ENCODE measurements at places on chromosomes 6 and 20.

DNA sequence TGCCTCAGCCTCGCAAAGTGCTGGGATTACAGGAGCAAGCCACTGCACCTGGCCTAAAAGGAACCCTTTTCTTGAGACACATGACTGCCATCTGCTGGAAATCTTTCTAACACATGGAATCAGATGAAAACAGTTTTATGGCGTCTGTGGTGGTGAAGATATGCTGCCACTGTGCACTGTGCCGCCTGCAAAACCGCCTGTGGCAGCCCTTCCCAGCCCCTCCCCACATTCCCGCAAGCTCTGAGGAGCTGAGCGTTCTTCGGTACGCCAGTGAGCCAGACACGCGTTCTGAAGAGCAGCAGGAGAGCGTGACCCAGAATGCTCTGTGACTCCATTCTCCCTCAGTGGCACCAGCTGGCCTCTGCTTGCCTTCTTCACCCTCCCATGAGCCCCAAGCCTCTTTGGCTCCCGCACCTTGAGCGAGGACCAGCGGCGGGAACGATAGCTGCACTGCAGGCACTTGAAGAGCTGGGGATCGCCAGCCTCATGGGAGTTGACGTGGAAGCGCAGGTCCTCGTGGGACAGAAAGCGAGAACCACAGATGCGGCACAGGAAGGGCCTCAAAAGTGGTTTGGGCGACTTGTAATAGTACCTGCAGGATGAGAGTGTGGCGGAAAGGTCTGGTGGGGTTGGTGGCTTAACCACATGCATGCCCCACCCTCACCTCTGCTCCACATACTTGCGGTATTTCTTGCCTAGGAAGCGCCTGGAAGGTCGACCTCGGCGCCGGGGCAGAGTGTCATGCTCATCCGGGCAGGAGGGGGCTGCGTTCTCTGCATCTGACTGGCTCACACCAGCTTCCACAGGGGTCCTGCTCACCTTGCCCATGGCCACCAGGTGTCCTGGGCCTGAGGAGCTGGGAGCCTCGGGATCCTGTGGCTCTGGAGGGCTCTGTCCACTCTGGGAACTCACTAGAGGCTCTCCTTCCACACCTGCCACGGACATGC, 8.7 kb downstream of the ZNF335 start:
- no peak for DNase-seq

GRCh38 chr20:20440481-20440880, 72.6 kb downstream of the INSM1 start:
- DNase-seq = no peak

DNA sequence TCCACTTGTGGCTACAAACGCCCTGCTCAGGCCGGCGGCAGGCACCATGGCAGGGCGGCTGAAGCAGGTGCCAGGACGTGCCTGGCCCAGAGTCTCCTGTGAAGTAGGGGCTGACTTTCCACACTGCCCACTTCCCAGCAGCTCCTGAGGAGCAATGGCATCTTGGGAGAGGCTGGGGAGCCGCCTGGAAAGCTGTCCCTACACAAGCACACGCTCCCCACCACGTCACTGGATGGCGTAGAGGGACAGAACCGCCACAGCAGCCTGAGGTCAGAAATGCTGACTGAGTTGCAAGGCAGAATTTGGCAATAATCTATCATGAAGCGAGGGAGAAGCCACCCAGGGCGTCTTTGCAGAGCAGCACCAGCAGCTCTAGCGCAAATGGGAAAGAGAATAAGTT, 86.3 kb downstream of the NINL start:
- DNase-seq = no peak

DNA sequence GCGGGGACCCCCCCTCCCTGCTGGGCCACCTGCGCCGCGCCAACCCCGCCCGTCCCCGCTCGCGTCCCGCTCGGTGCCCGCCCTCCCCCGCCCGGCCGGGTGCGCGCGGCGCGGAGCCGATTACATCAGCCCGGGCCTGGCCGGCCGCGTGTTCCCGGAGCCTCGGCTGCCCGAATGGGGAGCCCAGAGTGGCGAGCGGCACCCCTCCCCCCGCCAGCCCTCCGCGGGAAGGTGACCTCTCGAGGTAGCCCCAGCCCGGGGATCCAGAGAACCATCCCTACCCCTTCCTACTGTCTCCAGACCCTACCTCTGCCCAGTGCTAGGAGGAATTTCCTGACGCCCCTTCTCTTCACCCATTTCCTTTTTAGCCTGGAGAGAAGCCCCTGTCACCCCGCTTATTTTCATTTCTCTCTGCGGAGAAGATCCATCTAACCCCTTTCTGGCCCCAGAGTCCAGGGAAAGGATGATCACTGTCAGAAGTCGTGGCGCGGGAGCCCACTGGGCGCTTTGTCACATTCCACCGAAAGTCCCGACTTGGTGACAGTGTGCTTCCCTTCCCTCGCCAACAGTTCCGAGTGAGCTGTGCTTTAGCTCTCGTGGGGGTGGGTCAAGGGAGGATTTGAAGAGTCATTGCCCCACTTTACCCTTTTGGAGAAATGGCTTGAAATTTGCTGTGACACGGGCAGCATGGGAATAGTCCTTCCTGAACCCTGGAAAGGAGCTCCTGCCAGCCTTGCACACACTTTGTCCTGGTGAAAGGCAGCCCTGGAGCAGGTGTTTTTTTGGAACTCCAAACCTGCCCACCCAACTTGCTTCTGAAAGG, 2.1 kb downstream of the VEGFA start:
- DNase-seq = peak; percentile 36

GRCh38 chr20:47885909-47886453, 100.7 kb upstream of the SULF2 start:
- DNase-seq = no peak

DNA sequence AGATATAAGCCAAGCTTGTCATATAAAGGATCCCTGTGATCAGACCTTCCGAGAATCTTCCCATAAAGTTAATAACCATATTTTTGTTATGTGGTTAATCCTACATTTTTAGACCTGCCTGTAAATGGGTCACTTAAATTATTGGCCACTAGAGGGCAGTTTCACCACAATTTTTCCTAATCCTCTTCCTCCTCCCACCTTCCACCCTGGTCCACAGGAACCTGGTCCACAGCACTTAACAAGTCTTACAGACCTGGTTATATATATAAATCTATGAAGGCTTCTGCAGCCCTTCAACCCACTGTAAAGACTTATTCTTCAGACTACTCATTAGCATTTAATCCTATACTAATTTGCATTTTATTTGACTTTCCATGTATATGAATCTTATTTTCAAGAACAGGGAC, 28.3 kb downstream of the MRS2 start:
- no peak for DNase-seq

- DNase-seq = no peak
Observed at GRCh38 chr6:52518279-52518945, 58.4 kb downstream of the TRAM2 start.

GRCh38 chr20:40148886-40149285, 540.1 kb downstream of the MAFB start:
- DNase-seq = no peak

- no peak for DNase-seq
Observed at GRCh38 chr6:169170583-169170955, 83.1 kb downstream of the THBS2 start.

GRCh38 chr6:168590406-168590805, 149.4 kb downstream of the SMOC2 start:
- no peak for DNase-seq

DNA sequence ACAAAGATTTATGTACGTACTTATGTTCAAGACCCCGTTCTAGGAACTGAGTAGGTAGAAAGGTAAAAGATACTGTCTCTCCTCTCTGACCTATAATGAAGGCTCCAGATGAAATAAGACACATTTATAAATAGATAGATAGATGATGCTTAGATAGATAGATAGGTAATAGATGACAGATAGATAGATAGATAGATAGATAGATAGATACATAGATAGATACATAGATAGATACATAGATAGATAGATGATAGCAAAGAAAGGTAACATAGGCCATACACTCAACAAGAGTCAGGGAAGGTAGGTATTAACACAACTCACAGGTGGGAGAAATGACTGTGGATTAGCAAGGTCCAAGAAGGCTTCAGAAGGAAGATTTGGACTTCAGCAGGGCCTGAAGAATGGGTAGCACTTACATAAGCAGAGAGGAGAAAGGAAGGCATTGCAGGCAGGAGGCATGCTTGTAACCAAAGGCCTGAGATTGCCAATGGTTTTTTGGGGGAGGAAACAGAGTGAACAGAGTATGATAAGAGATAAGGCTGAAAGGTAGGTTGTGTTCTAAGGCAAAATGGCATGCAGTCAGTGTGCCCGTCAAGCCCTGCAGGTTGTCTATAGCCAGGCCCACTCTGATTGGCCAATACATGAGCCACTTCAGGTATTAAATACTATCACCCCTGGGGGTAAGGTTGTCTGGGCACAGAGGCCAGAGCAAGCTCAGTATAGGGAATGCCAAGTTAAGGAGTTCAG, 7.7 kb upstream of the MYB start:
- no peak for DNase-seq
